ENCODE measurements at places on chromosomes 12 and 14.

DNA sequence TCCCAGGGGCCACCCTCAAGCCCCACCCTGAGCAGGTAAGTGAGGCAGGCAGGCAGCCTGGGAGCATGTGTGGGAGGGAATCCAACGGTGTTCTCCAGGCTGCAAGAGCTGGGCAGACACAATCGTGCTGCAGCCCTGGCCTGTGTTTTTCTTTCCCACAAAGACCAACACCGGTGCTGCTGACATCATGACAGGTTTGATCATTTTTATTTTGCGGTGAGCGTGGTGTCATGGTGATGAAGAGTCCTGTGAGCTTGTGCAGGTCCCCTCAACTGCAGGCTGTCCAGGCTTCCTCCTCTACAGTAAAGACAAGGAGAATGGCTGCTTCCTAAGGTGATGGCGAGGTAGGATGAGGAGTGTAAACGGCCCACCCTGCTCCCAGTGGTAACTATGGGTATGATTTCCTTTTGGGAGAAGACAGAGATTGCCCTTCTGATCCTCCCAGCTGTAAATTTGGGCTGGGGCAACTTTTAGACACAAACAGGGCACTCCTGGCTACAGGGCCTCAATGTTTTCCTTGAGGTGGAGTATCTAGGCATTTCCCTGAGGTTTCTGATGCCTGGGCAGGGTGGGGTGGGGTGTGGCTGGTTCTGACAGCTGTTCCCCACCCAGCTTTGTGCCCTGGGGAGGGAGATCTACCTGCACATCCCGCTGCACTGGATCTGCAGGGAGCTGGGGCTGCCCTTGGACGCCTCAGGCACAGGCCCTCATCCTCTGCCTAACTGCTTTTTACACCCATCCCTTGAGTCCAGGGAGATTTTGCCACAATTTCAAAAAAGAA lies 109.1 kb downstream of the VCPKMT start:
- DNase-seq, result no peak

DNA sequence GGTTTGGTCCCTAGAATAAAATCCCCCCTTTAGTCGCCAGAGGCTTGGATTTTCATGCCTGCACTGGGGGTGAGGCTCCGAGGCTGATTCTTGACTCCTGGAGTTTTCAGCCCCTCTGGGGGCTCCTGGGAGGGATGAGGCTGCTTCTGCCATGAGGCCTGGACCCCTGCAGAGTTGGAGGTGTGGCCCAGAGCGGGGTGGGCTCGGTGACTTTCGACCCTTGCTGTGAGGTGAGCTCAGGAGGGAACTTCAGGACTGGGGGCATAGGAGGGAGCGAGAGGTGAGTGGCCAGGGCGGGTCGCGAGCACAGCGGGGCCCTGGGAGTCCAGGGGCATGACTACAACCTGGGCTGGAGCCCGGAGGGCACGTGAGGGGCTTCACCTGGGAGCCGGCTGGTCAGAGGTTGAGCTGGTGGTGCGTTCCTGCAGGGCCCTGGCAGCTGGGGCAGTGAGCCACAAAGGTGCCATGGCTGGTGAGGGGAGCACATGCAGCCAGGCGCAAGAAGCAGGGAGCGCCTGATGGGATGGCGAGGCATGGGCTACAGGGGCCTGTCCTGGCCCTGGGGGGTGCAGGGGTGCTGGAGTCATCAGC lies 168.2 kb downstream of the KIF26A start:
- no peak for DNase-seq

DNA sequence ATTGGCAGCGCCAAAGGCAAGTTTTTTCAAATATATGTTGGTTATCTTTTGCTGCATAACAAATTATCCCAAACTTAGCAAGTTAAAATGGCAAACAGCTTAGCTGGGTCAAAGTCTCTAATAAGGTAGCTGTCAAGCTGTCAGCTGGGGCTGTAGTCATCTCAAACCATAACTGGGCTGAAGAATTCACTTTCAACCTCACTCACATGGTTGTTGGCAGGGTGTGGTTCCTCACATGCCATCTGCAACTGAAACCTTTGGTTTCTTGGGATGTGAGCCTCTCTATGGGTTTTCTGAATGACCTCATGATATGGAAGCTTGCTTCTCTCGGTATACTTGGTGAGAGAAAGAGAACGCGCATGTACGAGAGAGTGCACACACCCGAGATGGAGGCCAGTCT lies 125.4 kb downstream of the LRIG3 start:
- no peak for DNase-seq

- DNase-seq, result no peak
Observed at GRCh38 chr14:95500772-95501401, 15.6 kb downstream of the SYNE3 start.

- no peak for DNase-seq
Observed at GRCh38 chr14:102033241-102033640, 53.6 kb downstream of the HSP90AA1 start.

DNA sequence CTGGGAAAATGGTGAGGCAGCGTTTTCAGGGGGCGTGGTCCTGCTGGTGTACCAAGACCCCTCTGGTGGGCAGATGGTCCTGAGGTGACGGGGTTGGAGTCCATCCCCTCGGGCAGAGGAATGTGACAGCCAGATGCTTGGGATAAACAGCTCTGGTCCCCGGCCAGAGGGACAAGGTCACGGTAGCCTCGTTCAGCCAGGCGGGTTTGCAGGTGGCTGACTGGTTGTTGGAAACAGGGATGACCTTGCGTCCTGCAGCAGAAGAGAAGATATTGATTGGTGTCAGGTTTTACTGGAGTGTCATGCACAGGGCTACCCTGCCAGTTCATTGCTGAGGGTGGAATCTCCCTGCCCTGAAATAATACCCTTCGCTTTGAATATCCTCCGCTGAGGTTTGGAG lies 43.3 kb downstream of the SLC24A4 start:
- no peak for DNase-seq

DNA sequence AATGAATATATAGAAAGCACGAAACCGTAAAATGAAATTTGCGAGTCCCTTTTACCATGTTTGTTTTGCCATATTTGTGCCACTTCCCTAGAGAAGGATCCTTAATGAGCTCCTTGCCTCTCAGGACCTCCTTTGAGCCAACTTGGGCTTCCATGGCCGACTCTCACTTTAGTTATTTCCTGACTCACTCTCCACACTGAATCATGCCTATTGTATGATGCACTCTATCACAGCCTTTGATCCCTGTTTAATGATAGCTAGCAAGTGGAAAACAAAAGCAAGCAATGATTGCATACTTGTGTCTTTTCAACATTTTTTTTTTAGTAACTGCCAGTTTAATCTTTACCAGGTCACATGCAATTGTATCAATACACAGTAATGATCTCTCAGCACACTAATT lies 153.2 kb downstream of the CCER1 start:
- no peak for DNase-seq

- DNase-seq, result no peak
Observed at GRCh38 chr14:55921511-55921910, 196.7 kb upstream of the PELI2 start.

GRCh38 chr12:105843986-105844760 lies 294.6 kb downstream of the NUAK1 start:
- DNase-seq, result no peak

DNA sequence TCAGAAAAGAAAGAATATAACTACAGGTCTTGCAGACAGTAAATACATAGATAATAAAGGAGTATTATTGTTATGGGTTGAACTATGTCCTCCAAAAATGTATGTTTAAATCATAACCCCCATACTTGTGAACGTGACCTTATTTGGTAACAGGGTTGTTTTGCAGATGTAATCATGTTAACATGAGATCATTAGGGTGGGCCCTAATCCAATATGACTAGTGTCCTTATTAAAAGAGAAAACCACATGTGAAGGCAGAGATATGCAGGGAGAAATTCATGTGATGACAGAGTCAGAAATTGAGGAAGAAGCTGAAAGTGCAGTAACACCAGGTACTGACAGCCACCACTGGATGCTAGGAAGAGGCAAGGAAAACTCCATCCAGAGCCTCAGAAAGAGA lies 29.0 kb downstream of the MAGOHB start:
- no peak for DNase-seq

- no peak for DNase-seq
Observed at GRCh38 chr14:106842687-106843086, 1316.3 kb downstream of the TMEM121 start.

DNA sequence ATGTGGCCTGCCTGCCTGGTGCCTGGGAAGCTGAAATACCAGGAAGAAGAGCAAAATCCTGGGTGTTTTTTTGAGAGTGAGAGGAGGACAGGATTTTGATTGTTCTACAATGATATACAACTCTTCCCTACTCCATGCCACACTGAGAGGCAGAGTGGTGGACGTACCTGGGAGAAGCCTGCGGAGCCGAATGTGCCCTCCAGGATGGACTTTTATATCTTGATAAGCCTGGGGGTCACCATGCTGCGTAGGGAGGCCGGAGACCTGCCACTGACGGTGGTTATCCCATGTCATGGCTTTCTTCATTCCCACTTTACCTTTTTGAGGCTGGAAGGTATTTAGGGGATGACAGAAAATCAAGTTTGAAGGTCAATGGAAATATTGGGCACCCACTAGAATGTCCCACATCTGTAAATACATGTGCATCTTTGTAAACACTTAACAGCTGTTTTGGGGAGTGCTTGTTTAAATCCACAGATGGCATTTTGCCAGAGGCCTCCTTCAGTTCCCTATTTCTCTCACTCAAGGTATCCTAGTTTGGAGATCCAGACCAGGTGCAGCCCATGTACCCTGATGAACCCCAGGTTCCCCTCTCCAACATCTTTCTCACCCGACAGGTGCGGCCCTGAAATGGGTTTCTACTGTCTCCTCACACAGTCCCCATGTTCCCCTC lies 1.1 kb upstream of the GLT1D1 start:
- DNase-seq, result no peak

GRCh38 chr12:58521796-58522195 lies 398.5 kb downstream of the LRIG3 start:
- no peak for DNase-seq

GRCh38 chr14:44317441-44317746 lies 189.7 kb downstream of the FSCB start:
- DNase-seq, result no peak

DNA sequence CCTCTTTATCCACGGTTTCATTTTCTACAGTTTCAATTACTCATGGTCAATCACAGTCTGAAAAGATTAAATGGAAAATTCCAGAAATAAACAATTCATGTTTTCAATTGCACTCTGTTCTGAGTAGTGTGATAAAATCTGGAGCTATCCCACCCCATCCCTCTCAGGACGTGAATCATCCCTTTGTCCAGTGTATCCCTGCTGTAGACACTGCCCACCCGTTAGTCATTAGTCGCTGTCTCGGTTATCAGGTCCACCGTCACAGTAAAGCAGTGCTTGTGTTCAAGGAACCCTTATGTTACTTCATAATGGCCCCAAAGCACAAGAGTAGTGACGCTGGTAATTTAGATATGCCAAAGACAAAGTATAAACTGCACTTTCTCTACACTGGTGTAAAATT lies 141.0 kb upstream of the LMNTD1 start:
- no peak for DNase-seq

GRCh38 chr14:68625366-68626090 lies 167.3 kb downstream of the ZFP36L1 start:
- no peak for DNase-seq

DNA sequence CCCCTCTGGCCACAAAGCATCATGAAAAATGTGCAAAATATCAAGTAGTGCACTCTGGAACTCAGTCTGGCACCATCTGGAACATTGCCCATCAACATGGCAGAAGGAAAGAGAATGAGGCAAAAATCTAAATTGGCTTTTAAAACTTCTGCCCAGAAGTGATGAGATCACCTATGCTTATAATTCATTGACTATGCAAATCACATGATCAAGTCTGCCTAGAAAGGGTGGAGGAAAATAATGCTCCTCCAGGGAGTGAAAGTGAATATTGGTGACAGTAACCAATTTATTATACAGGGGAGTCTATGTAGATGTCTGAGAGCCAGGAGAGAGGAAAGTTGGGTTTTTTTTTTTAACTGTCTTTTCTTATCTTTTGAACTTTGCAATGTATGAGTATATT lies 73.3 kb upstream of the HIF1A start:
- no peak for DNase-seq

- no peak for DNase-seq
Observed at GRCh38 chr12:115543269-115543668, 734.2 kb downstream of the MED13L start.

DNA sequence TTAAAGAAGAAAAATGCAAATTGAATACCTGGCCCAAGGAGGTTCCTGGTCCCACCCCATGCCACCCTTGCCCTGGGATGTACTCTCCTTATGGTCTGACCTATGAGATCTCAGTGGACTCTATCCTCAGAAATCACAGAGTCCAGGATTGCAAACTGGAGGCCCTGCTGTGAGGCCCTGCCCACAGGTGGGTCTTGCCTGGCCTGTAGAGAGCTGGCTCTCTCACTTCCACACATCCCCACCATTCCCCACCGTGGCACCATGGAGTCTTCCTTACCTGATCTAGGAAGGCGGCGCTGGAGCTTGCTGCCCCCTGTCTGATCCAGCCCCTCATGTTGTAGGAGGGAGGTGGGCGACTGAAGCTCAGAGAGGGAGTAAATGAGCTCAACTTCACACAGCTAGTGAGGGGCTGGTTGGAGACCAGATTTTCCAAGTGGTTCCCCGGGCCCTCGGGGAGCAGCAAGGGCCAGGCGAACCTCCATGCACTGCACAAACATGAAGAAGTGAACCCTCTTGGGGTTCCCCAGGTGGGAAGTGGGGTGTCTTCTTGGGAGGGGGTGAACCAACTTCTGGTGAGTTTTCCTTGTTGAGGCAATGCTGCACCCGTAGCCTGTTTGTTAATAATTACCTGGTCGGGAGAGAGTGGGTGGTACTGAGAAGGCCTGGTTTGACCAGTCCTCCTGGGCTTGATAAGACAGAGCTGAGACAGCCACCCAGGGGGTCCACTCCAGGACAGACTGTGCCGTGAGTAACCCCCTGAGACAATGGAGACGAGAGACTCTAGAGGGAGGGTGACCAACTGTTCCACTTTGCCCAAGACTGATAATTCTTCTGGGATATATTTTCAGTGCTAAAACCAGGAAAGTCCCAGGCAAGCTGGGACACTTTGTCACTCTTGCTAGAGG lies at the start of gene SERPINA4:
TSS of gene SERPINA4 (plus strand) at position 692 of the 905 bp plus-strand sequence. CDS start 2,041 bp downstream, outside the sequence.
- DNase-seq, result no peak

DNA sequence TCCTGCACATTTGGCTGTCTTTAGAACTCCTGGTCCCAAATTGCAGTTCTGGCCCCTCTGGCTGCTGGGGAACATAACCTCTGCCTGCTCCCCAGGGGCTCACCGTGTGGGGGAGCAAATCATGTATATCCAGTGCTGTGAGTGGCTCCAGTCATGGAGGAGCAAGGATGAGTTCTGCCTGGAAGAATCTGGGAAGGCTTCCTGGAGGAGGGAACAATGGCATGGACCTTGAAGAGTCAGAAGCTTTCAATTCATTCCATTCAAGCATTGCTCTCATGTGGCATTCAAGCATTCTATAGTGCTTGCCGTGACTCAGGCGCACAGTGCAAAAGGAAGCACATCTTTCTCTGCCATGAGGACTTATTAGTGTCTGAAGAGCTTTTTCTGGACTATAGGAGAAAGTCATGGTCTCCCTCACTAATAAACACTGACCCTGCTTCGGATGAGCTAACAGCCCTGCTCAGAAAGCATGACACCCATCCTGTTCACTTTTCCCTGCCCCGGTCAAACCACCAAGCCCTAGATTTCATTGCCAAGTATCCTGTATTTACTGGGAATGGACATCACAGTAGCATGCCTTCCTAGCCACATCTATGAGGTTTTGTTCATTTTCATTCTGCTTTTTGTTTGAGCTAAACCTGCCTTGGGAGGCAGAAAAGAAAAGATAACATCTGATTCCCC lies 3.5 kb downstream of the IFI27 start:
- no peak for DNase-seq

Data from T-helper 2 cell treated with Interferon-gamma antibody and Interleukin-4, amounts not matched to agents 5 μg/mL and 100 μg/mL, for 36 hours (primary cell).